ENCODE measurements at places on chromosomes 7 and 10.
A peak's percentile ranks its signal among the peaks of the same experiment; 100 is the strongest.

GRCh38 chr10:47175181-47176123 is 124.5 kb upstream of the GDF10 start:
- DNase-seq: no peak

GRCh38 chr10:16626697-16627096 is 105.0 kb upstream of the C1QL3 start:
- no peak for DNase-seq

- peak; percentile 43 for DNase-seq
Observed at GRCh38 chr10:62817121-62817765, 1.1 kb upstream of the EGR2 start.

GRCh38 chr10:120969219-120969645 is 118.1 kb downstream of the WDR11 start:
- no peak for DNase-seq

GRCh38 chr10:43390759-43391158 is 18.2 kb downstream of the HNRNPF start:
- no peak for DNase-seq

DNA sequence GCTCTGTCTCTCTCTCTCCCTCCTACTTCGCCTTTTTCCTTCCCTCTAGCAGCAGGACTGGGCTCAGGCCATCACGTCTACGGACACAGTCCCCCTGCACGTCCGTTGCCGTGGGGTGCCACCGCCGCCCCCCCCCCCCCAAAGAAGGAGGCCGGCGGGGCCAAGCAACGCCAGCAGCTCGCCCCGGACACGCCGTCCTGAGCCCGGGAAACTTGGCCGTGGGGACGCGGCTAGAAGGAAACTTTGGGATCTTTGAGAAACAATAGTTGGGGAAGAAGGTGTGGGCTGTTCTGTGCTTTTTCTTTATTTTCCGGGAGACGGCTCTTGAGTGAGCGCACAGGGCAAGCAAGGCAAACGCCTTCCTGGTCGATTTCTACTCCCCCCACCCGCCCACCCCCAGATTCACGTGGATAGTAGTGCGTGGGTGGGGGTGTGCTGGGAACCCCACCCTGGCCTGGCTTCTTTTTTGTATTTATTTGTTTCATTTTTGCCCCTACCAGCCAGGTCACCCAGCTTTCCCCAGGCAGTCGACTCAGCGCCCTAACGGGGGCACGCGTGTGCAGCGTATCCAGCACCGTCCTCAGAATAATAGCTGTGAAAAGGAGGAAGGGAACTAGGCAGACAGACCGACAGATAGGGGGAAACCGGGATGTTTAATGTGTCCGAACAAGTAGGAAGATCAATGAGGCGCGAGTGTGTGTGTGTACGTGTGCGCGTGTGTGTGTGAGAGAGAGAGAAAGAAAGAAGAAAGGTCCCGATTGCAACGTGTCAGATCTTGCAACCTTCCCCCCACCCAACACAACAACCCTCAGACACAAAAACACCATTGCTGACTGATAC is 1.4 kb downstream of the MXI1 start:
- no peak for DNase-seq

DNA sequence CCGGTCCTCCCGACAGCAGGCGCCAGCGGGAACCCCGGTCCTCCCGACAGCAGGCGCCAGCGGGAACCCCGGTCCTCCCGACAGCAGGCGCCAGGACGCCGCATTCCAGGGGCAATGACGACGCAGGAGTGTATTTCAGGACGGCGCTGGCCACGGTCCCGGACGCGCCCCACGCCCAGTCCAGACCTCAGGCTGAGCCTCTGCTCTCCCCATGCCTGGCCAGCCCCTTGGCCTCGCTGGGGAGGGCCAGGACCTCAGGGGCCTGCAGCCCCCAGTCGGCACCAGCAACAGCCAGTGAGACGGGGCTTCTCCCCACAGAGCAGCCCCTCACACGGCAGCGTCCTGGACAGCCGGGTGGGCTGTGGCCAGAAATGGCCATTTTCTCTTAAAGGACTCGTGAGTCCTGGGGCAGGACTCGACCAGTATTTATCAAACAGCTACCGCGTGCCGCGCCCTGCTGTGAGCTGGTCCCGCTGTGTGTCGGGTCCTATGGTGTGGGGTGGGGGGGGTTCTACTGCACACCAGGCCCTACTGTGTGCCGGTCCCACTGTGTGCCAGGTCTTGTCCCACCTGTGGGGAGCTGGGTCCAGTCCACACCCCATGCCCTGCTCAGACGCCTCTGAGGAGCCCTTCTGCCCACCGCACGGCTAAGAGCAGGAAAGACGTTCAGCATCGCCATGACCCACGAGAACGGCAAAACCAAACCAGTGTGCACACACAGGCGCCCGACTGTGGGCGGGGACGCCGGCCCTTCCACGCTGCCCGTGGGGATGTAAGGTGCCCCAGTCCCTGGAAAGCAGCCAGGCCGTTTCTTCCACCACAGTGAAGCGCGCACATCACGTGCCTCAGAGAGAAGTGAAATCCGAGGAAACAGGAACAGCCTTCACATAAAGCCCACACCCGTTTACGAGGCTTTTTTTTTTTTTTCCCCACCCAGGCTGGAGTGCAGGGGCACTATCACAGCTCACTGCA is 33.3 kb downstream of the GET4 start:
- DNase-seq: no peak
